ENCODE measurements at places on chromosomes 5 and 9.

DNA sequence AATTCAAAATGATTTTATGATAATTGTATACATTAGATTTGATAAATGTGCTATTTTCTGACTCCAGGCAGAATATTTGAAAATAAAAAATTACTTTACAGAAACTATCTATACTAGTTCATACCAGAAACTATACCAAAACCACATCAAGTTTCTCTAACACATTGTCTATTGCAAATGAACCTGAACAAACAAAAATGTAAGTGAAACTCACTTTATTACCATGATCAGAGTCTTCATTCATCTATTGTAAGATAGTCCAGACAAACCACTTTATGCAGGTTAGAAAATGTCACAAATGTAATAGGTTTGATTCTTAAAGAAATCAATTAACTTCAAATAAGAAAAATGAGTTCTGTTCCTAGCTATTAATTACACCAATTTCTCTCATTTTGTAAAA is 99.4 kb downstream of the OXCT1 start:
- no peak for DNase-seq

- no peak for DNase-seq
Observed at GRCh38 chr9:130633336-130634190, 30.8 kb upstream of the PRDM12 start.

GRCh38 chr9:98569491-98569890 is 139.2 kb downstream of the GABBR2 start:
- DNase-seq: no peak

DNA sequence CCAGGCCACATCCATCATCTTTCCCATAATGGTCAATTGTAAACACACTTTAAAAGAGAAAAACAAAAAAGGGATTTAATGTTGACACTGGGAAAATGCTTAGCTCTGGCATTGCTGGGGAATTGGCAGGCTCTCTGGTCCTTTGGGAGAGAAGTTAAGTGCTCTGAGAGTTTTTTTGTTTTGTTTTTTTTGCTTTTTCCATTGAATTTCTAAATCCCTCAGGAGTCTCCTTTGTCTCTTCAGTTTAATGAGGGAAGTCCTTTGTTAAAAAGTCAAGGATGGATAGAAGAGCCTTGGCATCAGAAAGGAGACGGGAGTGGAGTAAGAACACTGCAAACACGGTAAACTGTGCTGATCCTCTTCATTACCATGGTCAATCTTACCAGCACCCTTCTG is 7.1 kb upstream of the HAND1 start:
- DNase-seq: no peak

DNA sequence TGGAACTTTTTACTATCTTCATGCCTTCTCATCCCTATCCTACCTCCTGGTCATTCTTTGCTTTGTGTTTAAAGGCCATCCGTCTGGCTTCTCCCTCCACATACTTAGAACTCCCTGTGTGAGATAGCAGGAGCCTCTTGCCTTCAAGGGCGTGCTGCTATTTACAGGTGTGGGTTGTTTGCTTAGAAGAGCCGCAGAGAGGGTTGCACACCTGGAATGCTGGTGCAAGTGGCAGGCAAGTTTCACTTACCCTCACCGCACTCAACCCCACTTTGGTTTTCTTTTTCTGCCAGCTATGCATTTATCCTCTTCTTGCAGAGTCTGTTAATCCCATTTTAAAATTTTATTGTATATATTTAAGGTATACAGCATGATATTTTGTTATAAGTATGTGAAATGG is 12.6 kb downstream of the SKP2 start:
- no peak for DNase-seq

DNA sequence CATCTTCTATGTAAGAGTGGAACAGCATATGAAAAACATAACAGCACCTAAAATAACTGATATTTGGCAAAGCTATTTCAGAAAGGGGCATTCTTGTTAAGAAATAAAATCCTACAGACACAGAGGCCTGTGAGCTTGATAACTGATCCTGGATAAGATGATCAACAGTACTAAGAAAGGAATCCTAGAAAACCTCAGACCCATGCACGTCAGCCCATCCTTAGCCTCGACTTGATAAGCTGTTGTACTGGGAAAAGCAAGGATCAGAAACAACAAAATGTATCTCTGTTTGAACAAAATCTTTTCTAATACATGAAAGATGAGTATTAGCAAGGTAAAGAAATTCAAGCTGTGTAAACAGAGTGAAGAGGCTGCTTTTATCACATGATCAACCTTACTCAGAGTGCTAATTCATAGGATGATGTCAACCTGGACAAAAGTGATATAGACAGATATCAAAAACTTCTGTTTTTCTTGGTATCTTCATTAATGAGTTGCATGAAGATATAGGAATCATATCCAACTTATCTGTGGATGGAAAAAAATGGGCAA is 15.2 kb downstream of the LIFR start:
- no peak for DNase-seq

- no peak for DNase-seq
Observed at GRCh38 chr9:81079055-81079454, 610.3 kb downstream of the TLE1 start.

GRCh38 chr5:26856238-26856637 is 182.1 kb downstream of the CDH9 start:
- DNase-seq: no peak

DNA sequence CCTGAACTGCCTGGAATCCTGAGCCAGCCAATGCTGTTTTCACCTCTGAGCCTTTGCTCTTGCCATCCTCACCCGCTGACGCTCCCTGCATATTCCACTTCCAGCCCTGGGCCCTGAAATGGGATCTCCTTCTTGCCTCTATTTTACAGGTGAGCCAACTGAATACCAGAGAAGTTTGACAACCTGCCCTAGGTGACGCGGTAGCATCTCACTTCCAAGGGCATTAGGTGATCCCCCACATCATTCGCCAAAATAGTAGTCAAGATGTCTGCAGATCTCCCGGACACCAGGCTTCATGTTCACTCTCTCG is 43.5 kb downstream of the FOXI1 start:
- no peak for DNase-seq

DNA sequence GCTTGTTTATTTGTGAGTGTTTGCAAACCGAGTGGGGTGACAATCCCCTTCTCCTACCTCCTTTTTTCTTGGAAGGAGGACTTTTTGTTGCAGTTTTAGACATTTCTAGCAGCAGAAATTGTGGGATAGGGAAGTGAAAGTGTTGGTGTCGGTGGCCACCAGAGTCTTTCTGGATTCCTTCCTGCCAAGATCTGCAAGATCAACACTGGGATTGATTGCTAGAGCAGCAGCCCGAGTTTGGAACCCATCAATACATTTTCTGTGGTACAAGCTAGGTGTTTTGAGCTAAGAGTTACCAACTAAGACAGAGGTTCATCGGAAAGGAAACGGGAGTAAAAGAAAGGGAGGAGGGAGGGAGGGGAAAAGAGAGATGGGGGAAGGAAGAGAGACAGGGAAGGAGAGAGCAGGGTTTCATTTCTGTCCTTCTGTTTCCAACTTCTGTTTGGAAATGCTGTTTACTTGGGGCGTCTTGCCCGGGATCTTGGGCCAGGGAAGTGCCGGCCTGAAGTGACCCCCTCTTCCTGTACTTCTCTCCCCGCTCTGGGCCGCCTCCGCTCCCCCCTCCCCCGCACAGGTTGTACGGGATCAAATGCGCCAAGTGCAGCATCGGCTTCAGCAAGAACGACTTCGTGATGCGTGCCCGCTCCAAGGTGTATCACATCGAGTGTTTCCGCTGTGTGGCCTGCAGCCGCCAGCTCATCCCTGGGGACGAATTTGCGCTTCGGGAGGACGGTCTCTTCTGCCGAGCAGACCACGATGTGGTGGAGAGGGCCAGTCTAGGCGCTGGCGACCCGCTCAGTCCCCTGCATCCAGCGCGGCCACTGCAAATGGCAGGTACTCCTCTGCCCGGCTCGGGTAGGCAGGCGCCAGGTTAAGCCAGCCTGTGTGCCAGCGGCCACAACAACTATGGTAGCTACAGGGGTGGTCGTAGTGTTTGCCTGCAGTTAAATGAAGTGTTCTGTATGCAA is 4.0 kb downstream of the ISL1 start:
- DNase-seq: no peak

GRCh38 chr5:175797521-175798038 is 73.8 kb upstream of the CPLX2 start:
- no peak for DNase-seq

GRCh38 chr5:91145333-91145620 is 237.8 kb downstream of the ARRDC3 start:
- DNase-seq: no peak

GRCh38 chr9:107530679-107531078 is 41.1 kb upstream of the KLF4 start:
- DNase-seq: no peak

DNA sequence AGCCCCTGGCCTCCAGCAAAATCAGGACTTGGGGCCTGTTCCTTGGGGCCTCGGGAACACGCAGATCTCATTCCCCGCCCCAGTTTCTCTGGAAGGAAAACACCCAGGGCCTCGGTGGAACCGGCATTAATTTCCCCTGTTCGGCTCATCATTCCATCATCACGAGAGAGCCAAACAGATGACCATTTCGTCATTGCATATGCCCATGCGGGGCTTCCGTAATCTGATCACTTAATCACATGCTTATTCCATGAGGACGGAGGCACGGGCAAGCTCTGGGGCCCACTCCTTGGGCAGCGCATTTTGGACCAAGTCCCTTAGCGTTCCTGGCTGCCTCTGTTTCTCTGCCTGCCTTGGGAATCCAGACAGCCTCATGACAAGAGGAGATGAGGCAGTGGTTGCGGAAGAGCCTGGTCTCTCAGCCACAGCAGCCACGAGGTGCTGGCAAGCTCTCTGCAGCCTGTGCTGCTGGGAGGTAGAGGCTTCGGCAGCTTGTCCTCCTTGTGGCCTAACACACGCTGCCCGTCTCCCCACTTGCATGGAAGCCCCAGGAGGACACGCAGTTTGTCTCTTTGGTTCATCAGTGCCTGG is 65.0 kb upstream of the IER5L start:
- no peak for DNase-seq

GRCh38 chr9:91945277-91946085 is 4.5 kb downstream of the ROR2 start:
- no peak for DNase-seq

- no peak for DNase-seq
Observed at GRCh38 chr5:128750155-128750554, 212.1 kb upstream of the FBN2 start.

- DNase-seq: peak; percentile 81
Observed at GRCh38 chr5:78504704-78505677, 143.6 kb downstream of the LHFPL2 start.

DNA sequence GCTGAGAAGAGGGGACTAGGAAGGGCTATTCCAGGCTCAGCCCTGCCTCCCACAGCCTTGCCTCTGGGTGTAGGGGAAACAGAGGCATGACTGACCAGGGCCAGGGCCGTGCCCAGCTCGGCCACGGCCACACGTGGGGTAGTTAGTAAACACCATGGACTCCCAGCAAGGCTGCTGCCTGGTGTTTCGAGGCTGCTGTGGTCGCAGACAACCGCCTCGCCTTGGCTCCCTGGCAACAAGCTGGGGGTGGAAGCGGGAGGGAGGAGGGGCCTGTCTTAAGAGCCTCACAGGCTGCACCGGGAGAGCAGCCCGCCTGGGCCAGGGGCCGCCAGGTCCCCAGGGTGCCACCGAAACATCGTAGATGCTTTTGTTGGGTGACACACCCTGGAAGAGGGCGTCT is 90.2 kb upstream of the CACNA1B start:
- no peak for DNase-seq

DNA sequence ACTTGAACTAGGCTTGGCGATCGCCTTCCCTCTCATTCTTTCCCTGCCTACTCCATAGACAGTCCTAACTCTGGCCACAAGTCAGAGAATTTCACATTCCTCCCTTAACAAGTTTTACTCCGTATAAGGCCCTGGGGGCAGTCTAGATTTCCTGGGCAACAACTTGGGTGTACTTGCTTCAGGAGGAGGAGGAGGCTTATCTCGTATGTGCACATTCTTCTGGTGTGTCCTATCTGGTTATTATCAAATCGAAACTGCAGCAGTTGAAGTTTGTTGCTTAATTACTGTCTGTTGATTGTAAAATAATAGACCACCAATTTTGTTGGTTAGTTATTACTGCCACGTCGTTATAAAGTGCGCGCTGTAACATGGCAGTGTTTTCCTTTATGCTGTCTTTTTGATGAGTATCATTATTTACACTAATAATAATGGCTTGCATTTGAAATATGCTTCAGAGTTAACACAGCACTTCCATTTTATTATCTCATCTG is 42.0 kb downstream of the PIP5K1B start:
- DNase-seq: no peak

DNA sequence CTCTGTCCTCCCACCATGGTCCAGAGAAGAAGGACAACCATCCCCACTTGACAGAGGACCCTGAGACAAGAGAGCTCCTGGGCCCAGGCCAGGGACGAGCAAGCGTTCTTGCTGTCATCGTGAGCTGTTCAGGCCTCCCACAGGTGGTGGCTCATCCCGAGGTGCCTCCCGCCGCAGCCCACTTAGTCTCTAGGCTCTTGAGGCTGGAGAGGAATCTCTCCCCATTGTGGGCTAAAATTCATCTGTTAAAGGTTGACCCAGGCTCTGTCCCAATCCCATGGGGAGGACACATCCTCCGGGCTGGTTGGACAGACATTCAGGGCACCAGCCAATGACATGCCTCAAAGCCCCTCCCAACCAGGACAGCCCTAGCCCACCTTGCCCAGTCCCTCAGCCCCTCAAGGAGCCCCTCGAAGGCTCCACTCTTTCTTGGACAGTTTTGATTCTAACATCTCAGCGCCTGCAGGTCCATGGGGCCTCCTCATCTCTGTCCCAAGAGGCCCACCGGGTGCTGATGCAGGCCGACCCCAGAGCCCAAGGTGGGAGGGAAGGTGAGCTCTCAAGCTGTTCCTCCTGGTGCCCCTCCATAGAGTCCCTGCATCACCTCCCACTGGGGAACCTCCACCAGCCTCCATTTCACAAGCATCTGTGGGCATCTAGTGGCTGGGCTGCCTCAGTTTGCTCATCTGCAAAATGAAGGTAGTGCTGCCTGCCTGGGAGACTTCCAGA is 52.9 kb downstream of the BARX1 start:
- DNase-seq: no peak

- DNase-seq: no peak
Observed at GRCh38 chr5:132827943-132828673, 2.3 kb downstream of the SHROOM1 start.
